ENCODE measurements at places on chromosomes 4 and X. TPM values are rescaled to one million over a fixed set of nuclear protein-coding genes. Genes with fewer than 3 reads are reported as not detected.

The RHOH gene
- total RNA-seq: 204 TPM

The TMEM47 gene
- not detected for total RNA-seq

The BEX5 gene
- 1.2 TPM for total RNA-seq

The IL2 gene
- total RNA-seq: 1,317 TPM

- no peak for DNase-seq
These were observed 6.2 kb upstream of the PUDP start for GRCh38 chrX:7154041-7154597.

DNA sequence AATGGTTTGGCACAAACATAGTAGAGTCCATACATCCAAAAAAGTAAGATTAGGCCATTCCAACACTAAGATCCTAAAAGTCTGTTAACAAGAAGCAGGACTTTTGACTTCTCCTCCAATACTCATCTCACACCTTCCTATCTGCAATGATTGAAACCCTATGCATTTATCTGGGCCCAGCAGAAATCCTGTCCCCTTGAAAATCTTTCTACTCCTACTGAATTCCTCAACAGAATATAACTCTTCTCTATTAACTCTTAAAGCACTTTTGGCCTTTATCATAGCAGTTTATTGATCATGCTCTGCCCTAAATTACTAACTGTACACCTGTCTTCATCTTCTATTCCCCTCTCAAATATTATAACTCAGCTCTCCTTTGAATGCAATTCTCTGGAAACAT is 4.6 kb downstream of the G3BP2 start:
- DNase-seq: no peak

- no peak for DNase-seq
These were observed 7.7 kb downstream of the LAP3 start for GRCh38 chr4:17584521-17585213.

DNA sequence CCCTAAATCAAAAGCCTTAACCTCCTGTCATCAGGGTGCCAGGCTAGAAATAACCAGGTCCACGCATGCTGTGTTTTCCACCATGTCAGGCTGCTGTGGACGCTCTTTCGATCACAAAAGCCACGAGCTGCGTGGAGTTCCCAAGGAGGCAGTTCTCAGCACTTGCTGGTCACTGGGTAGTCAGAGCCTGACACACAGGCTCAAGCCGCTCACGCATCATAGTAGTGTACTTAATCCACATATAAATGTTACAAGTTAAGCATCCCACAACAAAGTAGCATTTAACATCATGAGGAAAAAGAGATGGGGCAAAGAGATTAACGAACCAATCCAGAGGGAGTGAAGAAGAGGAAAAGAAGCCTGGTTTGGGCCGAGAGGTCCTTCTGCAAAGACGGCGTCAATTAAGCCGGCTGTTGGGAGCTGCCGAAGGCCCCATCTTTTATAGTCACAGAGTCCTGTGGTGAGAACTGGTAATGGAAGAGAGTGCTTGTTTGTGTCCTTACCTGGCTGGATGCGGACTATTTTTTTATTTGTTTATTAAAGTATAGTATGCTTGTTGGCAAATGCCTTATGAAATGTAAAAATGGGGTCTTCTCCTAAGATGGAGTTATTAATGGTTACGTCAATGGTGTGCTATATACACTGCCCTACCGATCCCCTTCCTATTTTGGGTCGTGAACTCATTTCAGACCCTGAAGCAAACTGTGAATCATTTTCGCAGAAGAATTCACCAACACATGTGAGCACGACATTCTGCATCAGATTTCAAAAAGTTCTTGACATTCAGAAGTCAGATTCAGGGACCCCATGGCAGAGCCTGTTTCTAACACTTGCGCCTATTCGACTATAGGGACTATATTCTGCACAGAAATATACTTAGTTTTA is 675 bp downstream of the PRIMPOL start:
- peak; percentile 11 for DNase-seq

DNA sequence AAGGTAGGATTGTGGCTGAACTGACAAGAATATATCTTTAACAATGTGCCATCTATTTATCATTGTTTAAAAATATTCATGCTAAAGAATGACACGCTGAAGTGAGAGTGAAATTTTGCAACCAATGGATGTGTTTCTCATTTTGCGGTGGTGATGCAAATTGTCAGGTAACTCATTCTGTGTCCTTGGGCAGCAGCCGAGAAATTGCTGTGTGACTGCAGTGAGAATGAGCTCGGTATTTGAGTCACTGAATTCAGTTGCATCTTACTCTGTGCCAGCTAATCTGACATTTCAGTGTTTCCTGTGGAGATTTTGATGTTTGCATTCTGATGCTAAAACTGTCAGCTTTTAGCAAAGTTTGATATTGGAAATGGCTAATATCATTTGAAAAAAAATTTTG is 28.1 kb downstream of the MCUB start:
- DNase-seq: peak; percentile 48

- no peak for DNase-seq
These were observed 219.9 kb downstream of the BCOR start for GRCh38 chrX:39877905-39878304.

GRCh38 chr4:108888769-108889168 is 125.9 kb upstream of the ETNPPL start:
- no peak for DNase-seq

DNA sequence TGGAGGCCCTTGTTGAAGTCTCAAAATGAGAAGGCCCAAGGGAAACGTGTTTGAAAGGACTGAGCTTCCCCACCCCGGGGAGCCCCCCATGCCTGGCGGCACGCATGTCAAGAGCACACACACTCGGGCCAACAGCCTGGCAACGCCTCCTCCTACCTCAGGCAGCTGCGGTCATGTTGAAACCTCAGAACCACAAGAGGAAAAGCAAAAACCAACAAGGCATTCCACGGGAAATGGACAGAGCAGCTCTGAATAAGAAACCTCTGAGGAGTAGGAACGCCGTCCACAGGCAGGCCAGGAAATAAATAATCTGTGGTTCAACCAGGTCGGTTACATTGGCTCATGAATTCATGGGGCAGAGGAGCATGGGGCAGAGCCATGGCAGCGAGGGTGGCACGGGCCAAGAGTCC is 95.7 kb upstream of the AFAP1 start:
- no peak for DNase-seq

- DNase-seq: no peak
These were observed 250.1 kb downstream of the SNCA start for GRCh38 chr4:89586864-89587263.

DNA sequence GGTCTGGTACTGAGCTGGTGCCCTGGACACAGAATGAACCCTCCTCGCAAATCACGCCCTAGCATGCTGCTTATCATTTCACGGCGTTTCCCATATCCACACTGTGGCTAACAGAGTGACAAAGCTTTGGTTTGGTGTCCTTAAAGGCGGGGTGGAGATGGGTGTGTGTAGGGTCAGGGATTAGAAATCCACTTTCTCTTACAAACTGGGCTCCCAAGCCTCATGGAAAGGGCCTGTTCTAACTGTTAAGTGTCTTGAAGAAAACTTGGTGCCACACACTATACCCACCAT is 735 bp upstream of the CHRDL1 start:
- no peak for DNase-seq

DNA sequence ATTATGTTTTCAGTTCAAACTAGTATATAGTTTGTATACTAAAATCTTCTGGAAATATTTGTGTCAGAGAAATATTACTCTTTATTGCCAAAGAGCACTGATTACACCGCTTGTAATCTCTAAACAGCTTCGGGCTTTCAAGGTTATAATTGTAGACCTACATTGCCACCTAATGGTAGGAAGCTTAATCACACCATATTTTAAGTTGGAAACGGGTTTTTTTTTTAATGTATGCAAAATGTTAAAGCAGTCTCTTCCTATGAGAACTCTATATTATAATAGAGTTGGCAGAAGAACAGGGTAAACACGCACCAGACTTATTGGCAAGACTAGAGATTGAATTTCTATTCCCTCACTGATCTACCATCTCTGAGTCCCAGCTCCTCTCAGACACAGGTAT is 19.5 kb upstream of the NFXL1 start:
- DNase-seq: no peak

DNA sequence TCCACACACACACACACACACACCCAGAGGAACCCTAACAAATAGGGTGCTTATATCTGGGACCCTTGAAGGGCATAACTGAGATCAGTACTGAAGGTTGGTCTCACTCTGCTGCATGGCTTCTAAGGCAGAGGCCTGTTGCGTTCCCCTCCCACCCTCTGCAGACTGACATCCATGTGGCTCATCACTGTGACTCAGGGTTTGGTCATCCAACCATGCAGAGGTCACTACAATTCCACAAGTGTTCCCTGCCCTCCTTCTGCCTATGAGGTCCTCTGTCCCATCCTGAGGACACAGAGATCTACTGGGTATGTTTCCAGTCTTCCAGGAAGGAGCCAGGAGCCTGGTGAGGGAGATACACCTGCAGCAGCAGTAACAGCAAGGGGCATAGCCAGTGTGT is 55.8 kb downstream of the XAGE2 start:
- DNase-seq: no peak

- DNase-seq: no peak
These were observed 240.4 kb upstream of the BMP3 start for GRCh38 chr4:80790152-80790551.

GRCh38 chr4:76943790-76944189 is 5.8 kb upstream of the SEPTIN11 start:
- DNase-seq: no peak

Measured in activated T-cell treated with anti-CD3 and anti-CD28 coated beads, Interleukin-2, amount 50 U/mL, for 4 hours (primary cell).